ENCODE measurements at places on chromosomes 5 and 9.

GRCh38 chr5:39475881-39476842 is 51.4 kb upstream of the DAB2 start:
- DNase-seq: no peak

DNA sequence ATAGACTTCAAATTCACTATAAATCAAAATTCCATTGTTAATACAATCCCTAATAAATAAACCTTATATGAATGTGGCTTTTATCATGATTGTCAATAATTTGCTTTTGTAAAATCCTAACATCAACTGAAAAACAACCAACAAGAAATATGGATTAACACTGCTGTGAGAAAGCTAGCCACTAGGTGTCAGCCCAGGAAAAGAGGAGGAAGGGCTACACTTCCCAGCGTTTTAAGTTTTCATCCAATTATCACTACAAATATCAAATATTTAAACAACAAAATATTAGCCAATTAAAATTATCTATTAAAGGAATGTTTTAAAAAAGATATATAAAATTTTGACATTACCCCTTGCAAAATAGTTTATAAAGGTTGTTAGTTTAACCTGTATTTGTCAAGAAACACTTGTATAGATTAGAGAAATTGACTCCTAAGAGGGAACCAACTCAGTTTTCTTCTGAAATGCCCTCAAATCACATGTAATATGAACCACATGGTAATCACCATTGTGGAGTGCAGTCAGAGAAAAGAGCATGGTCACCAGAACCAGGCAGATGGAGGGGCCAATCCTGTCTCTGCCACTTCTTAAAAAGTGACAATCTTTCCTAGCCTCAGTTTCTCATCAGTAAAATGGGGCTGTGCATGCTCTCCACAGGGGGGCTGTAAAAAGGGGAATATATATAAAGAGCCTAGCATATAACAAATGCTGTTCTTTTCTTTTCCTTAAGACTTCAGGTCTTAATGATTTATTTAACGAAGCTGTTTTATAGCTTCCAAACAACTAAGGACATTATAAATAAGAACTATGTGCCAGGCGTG is 188.2 kb downstream of the CRB2 start:
- no peak for DNase-seq

GRCh38 chr5:33725806-33726205 is 166.0 kb downstream of the ADAMTS12 start:
- no peak for DNase-seq

- peak; percentile 18 for DNase-seq
These were observed 6.3 kb downstream of the PRR7 start for GRCh38 chr5:177452688-177453638.

GRCh38 chr9:17578577-17578910 is 322 bp upstream of the SH3GL2 start:
- DNase-seq: no peak

- DNase-seq: no peak
These were observed 50.7 kb downstream of the ZNF366 start for GRCh38 chr5:72456391-72457074.

GRCh38 chr5:51466214-51466613 is 83.0 kb downstream of the ISL1 start:
- DNase-seq: no peak

DNA sequence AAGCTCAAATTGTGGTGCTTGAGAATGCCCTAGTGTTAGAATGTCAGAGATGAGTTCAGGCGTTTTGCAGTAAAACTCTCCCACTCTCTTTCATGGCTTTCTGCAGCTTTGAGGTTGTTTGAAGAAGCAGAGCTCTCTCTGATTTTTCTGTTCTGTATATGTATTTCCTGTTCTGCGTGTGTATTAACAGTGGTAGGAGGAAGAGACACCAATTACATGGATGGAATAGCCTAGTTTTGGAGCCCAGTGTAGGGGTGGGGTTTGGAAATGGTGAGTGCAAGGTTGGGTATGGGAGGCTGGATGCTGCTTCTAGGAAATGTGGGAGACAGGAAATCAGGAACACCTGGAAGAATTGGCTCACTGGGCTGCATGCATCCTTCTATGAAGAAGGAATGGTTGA is 12.4 kb downstream of the LARP1 start:
- no peak for DNase-seq
